ENCODE measurements at places on chromosomes 13 and 19. TPM values are rescaled to one million over a fixed set of nuclear protein-coding genes. Genes with fewer than 3 reads are reported as not detected.

GRCh38 chr13:100235311-100235901 lies 146.5 kb downstream of the PCCA start:
- DNase-seq: no peak

The FOSB gene
- total RNA-seq: 0.32 TPM

DNA sequence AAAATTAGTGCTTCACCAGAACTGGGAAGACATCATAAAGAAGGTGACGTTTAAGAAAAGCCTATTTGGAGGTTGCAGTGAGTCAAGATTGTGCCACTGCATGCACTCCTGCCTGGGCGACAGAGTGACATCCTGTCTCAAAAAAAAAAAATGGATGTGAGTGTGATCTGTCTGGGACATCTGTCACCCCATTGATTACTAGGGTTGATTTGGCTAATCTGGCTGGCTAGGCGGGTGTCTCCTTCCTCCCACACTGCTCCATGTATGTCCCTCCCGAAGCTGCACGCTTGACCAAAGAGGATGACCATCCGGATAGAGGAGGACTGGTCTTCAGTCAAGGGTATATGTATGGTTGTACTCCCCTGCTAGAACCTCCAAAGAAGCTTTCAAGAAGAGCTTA lies 2.6 kb downstream of the GTF2F2 start:
- no peak for DNase-seq

GRCh38 chr13:97403893-97404750 lies 29.8 kb upstream of the RAP2A start:
- DNase-seq: no peak

DNA sequence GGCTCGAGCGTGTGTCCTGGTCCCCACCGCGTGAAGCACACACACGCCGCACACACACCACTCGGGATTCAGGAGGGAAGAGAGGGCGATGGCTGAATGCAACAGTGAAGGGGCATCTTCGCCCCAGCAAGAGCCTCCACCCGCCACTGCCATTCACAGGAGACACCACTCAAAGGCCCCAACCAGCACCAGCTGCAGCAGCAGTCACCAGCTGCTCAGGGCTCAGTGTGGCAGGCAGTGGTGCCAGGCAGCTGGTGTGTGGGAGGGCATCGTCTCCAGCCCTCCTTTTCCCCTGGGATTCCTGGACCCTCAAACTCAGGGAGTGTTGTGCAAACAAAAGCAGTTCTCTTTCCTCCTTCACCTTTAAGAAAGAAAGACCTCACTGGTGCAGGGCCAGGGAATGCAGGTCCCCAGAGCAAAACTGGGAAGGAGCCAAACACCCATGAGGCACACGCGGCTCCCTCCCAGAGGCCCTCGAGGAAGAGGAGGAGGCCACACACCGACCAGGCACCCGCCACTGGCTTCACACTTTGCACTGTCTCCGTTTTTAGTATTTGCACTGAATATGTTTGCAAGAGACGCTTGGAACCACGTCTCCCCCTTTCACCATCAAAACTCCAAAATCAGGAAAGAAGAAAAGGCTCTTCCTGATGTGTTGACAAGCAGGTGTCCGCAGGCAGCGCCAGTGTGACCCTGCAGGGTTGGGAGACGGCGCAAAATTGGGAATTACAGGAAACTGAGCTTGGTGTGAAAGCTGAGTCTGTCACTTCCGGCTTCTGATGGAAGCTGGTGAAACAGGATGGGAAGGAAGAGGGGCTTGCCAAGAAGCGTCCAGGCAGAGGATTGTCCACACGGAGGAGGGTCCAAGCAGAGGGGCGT lies 26.4 kb upstream of the F7 start:
- DNase-seq: peak; percentile 69

DNA sequence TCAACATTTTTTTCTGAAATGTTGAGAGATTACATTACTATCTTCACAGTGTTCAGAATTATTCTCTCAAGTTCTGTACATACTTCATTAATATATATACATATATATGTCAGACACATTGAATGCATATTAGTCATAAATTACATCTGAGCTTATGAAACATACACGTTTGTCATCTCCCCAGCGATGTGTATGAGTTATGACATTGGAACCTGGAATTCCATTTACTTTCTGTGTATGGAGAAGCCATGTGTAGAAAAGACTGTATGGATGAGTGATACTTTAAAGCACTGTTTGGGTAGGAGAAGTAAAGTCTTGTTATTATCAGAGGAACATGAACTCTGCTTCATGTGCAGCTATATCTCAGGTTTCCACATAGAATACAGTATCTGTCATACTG lies 167.2 kb downstream of the FGF14 start:
- DNase-seq: no peak

The PABPC3 gene
- 0.05 TPM for total RNA-seq

The KLC3 gene
- not detected for total RNA-seq

DNA sequence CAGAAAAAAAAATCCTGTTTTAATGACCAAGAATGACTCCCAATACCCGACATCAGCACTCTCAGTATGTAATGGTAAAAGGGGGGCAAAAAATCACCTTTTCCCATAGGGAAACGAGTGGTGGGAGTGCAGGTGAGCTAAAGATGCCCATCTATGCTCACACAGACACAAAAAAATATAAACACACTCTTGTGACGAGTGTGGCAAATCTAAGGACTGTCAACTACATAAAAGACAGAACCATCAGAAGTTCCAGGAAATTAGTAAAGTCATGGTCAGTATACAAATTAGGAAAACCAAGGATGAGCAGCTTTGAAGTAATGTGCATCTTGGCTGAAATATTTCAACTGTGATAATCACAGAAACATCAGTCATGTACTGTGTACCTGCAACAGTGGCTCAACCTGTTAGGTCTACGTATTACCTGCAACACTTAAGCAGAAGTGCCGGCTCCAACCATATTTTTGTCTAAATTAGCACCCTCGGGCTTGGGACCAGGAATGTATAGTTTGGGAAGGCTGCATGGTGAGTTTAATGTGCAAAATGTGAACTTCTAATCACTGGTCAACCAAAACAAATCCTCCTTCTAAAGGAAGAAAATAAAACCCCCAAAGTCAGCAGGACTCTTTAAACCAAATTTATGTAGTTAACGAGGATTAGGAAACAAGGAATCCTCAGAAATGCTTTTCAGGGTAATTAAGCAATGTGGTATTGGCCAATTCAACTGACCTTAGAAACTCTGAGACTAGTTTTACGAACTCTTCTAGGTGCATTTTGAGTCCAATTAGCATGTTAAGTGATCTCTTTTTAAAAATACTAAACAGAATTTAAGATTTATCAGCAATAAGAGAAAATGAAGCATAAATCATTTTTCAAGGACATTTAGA lies 24.3 kb downstream of the ANKRD10 start:
- DNase-seq: no peak

The TMEM59L gene
- total RNA-seq: 2.8 TPM

The CYP2S1 gene
- 0.73 TPM for total RNA-seq

The SULT2A1 gene
- not detected for total RNA-seq

GRCh38 chr13:67184247-67184646 lies 45.9 kb downstream of the PCDH9 start:
- DNase-seq: no peak

The CABP5 gene
- not detected for total RNA-seq

- no peak for DNase-seq
Observed at GRCh38 chr19:13788991-13789390, 6.3 kb upstream of the ZSWIM4 start.

- no peak for DNase-seq
Observed at GRCh38 chr13:39144941-39145533, 106.8 kb downstream of the NHLRC3 start.

DNA sequence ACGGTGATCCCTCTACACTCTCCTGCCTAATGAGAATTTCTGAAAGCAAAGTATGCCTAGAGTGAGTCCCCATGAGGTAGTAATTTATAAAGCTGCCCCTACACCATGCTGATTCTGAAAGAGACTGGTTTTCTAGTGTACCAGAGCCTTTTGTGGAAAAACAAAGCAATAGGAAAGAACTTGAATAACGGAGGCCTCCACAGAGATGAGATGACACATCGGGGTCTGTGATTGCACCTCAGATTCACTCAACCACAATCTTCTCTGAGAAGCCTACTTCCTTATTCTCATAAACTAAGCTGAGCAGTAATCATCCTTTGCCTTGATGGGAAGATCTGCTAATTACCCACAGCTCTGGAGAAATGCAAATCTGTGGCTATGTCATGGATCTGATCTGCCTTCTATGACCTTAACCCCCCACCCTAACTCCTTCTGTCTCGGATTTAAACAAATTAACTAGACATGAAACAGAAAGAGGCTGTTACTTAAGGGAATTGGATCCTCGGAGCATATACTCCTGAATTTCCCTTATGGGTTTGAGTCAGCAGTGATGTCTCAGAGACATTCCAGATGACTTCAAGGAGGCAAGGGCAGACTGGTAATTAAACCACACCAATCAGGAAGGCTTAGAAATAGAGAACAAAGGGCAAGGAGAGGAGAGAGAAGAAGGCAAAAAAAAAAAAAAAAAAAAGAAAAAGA lies 128.0 kb downstream of the DCT start:
- DNase-seq: no peak

DNA sequence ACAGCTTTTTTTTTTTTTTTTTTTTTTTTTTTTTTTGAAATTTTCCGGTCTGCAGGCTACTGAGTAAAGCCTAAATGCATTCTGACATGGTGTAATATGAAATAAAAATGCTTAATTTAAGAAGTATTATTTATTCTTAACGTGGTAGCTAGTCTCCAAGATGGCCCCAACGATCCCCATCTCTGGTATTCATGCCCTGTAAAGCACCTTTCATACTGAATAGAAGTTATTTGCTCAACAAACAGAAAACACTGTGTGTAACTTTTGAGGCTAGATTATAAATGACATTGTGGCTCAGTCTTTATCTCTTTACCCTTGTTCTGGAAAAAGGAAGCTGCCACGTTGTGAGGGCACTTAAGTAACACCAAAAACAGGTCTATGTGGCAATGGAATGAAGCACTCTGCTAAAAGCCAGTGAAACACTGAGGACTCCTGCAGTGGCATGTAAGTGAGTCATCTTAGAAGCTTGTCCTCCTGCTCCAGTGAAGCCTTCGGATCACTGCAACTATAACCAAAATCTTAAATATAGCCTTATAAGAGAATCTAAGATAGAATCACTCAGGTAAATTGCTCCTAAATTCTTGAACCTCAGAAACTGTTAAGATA lies 128.7 kb downstream of the UGGT2 start:
- DNase-seq: no peak

DNA sequence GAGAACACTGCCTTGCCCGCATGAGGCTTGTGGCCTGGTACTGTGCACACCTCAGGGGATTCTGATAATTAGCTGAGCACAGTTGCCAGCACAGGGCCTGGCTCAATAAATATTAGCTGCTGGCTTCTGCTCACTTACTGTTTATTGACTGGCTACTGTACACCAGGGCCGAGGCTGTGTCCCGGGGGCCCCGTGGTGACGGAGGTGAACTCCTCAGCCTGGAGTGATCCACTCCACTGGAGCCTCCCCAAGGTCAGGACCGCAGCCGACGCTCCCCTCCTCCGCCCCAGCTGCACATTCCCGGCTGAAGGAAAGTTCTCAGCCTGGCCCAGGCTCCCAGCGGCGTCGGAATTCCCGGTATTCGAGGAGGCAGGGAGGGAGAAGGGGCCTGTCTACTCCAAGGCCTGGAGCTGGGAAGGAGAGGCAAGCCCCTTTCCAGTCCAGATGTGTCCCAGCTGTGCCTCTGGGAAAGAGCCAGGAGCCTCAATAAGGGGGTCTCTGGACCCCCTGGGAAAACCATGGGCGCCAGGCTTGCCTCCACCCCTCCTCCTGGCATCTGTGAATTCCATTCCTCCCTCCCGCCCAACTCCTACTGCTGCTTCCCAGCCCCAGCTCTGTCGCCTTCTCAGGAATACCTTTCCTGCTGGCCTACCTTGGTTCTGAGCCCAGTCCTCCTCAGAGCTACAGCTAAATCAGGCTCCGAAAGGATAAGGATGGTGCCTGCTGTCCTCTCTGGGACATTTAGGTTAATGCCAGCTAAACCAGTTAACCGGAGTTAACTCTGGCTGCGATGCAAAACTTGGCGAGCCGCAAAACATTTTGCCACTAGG lies 7.3 kb downstream of the RPS16 start:
- DNase-seq: peak; percentile 78

- no peak for DNase-seq
Observed at GRCh38 chr19:29106346-29106885, 106.5 kb downstream of the UQCRFS1 start.

The MPV17L2 gene
- 12.0 TPM for total RNA-seq

DNA sequence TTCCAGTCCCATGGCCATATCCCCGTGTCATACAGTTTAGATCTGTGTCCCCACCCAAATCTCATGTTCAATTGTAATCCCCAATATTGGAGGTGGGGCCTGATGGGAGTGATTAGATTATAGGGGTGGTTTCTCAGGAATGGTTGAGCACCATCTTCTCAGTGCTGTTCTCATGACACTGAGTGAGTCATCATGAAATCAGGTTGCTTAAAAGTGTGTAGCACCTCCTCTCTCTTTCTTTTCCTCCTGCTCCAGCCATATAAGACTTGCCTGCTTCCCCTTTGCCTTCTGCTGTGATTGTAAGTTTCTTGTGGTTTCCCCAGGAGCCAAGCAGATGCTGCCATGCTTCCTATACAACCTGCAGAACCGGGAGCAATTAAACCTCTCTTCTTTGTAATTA lies 197.8 kb downstream of the NALCN start:
- DNase-seq: no peak

GRCh38 chr19:55624109-55625003 lies at the start of gene ZNF784:
Gene ZNF784, minus strand, starts transcription at chr19:55624566. Its CDS starts 5 bp downstream, at chr19:55624561.
- DNase-seq: peak; percentile 98

DNA sequence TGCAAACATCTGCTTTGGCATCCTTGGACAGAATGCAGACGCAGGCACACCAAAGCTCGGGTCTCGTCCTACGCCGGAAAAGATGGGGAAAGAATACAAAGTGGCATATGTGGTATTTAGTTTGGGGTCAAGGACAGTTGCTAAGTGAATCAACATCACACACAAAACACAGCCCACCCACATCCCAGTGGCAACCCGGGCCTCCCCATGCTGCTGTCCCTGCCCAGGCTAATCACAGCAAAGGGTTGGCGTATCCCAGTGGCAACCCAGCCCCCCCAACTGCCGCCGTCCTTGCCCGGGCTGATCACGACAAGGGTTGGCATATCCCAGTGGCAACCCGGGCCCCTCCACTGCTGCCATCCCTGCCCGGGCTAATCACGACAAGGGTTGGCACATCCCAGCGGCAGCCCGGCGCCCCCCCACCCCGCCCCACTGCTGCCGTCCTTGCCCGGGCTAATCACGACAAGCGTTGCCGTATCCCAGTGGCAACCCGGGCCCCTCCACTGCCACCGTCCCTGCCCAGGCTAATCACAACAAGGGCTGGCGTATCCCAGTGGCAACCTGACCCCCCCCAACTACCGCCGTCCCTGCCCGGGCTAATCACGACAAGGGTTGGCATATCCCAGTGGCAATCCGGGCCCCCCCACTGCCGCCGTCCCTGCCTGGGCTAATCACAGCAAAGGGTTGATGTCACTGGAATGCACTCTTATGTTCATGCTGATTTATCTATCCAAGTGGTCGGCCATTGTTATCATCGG lies 167.8 kb upstream of the SOX1 start:
- DNase-seq: no peak

- no peak for DNase-seq
Observed at GRCh38 chr13:90385781-90386489, 961.6 kb upstream of the MIR17HG start.

The DCLK1 gene
- 19.3 TPM for total RNA-seq

The DNAAF3 gene
- 0.73 TPM for total RNA-seq

The EMC10 gene
- 78.0 TPM for total RNA-seq

GRCh38 chr19:19032420-19033175 lies 719 bp downstream of the SUGP2 start:
- peak; percentile 88 for DNase-seq

Data from Right ventricle myocardium inferior (tissue), 1 donor.